ENCODE measurements at places on chromosomes 3 and 15.
A peak's percentile ranks its signal among the peaks of the same experiment; 100 is the strongest.

- DNase-seq, result no peak
Observed at GRCh38 chr15:73183071-73183470, 130.8 kb downstream of the NEO1 start.

- DNase-seq, result peak; percentile 70
Observed at GRCh38 chr15:100291106-100291505, 50.7 kb downstream of the ADAMTS17 start.

- no peak for DNase-seq
Observed at GRCh38 chr3:5298453-5298852, 110.9 kb downstream of the EDEM1 start.

DNA sequence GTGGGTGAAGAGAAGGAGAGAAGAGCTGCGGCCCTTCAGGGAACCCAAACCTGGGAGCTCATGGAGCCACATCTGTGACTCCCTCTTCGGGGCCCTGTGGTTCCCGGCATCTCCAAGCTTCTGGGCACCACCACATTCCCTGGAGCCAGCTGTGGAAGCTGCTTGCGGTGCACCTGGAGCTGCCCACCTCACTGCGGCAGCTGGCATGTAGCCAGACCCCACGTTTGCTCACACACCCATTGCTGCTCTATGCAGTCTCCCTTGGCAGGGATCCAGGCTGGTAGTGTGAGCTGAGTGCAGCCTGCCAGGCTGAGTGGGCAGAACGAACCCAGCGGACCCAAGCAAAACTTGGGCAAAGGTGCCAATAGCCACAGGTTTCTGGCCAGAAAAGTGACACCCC lies 16.8 kb upstream of the PLA2G4E start:
- no peak for DNase-seq

DNA sequence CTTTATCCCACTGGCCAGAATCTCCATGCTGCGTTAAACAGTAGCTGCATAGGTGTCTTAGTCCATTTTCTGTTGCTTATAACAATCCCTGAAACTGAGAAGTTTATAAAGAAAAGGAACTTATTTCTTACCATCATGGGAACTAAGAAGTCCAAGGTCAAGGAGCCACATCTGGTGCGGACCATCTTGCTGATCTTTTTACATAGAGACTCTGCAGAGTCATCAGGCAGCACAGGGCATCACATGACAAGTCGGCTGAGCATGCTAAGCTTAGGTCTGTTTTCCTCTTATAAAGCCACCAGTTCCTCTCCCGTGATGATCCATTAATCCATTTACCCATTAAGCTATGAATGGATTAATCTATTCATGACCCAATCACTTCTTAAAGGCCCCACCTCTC lies 22.4 kb upstream of the FAM174B start:
- no peak for DNase-seq

GRCh38 chr3:76482510-76482909 lies 557.4 kb upstream of the ROBO2 start:
- DNase-seq, result no peak

- DNase-seq, result no peak
Observed at GRCh38 chr3:122365073-122365472, 18.0 kb downstream of the MIX23 start.

GRCh38 chr3:31172336-31172735 lies 277.9 kb upstream of the GADL1 start:
- no peak for DNase-seq

DNA sequence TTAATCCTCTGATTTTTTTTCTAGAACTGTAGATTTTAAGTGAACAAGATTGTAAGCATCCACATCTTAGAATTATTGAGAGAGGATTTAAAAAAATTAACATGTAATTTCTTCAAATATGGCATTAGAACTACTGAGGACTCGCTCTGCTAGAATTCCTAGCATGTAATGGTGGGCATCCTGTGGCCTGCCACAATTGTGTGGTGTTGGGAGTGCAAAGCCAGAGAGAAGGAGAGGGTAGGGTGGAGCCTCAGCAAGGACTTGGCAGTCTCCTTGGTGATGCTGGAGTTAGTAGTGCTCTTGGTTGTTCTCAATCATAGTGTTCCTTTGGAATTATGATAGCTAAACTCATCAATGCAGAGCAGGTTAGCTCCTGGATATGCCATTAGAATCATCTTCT lies 443.9 kb upstream of the TBL1XR1 start:
- DNase-seq, result no peak

DNA sequence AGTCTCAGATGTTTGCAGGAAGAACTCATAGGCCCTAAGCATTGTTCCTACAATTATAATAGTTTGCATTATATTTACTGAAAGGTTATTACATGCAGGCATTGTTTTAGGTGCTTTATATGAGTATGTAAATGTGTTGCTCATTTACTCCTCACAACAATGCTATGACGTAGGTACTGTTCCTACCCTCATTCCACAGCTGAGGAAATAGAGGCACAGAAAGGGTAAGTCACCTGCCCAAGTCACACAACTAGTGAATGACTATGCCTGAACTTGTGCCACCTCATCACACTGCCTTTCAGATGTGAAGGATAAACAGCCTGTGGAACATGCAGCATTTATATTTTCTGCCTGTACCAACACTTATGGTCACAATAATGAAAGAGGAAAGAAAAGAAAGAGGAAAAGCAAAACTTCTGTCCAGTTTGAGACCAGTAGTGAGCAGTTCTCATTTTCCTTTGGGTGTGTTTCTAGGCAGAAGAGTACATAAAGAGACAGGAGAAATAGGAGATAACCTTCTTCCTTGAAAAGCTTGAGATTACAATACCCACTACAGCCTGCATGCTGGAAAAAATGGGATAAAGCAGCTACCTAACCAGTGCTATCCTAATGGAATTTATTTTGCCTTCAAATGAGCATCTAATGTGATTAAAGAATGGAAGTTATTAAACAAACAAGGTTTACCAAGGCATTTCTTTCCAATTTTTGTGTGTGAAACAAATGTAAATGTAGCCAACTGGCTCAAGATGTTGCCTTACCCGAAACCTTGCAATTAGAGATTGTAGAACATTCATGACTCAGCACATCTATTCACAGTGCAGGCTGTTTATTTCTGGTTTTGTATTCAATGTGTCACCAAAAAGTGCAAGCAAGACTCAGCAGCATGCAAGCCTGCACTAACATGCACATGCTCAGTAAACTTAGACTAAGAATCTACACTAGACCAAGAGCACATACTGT lies 20.5 kb upstream of the ENTPD3 start:
- no peak for DNase-seq

DNA sequence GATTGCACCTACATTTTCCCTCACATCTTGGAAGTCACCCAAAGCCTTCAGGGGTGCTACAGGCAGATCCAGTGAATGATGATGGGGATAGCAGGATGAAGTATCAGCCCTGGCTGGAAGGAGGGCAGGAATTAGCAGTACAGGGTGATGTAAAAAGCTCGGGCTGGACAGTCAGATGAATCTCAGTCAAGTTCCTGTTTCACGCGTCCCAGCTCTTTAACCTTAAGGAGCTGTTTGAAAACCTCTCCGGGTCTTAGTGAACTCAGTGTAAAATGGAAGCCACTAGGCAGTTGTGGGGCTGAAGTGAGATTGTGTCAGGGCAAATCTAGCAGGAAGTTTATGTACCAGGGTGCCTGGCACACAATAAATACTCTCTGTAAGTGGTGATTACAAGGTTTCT lies 166.4 kb upstream of the PROK2 start:
- DNase-seq, result no peak

DNA sequence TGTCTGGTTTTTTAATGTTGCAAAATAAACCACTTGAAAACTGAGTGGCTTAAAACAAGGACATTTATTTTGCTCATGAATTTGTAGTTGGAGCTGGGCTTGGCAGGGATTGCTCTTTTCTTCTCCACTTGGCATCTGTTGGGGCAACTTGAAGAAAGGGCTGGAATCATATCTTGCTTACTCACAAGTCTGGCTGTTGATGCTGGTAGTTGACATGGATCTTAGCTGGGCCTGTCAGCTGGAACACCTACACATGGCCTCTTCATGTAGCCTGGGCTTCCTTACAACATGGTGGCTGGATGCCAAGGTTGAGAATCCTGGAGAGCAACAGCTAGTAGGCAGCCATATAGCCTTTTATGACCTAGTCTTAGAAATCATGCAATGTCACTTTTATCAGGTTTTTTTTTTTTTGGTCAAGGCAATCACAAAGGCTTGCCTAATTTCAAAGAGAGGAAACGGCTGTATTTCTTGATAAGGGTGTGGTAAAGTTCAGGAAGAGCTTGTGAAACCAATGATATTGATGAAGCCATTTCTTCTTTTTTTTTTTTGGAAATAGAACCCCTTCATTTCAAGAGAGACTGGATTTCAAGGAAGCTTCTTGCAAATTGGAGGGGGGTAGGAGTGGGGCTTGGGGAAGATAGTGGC lies 262.1 kb downstream of the IL20RB start:
- no peak for DNase-seq

DNA sequence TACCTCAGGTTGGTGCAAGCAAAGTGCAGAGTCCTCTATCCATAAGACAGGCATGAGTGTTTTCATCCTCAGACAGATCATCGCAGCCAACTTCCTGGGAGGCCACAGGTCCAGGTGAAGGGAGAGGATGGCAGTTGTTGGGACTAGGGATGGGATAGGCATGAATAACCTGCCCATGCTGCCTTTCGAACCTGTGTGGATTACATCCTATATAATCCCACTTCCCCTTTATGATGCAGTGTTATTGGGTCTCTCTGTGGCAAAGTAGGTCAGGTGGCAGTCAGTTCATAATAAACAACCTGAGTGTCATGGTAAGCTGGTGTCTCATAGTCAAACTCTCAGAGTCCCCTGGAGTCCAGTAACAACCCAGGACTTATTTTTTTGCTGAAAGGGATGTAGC lies 40.4 kb downstream of the CCR3 start:
- DNase-seq, result no peak

DNA sequence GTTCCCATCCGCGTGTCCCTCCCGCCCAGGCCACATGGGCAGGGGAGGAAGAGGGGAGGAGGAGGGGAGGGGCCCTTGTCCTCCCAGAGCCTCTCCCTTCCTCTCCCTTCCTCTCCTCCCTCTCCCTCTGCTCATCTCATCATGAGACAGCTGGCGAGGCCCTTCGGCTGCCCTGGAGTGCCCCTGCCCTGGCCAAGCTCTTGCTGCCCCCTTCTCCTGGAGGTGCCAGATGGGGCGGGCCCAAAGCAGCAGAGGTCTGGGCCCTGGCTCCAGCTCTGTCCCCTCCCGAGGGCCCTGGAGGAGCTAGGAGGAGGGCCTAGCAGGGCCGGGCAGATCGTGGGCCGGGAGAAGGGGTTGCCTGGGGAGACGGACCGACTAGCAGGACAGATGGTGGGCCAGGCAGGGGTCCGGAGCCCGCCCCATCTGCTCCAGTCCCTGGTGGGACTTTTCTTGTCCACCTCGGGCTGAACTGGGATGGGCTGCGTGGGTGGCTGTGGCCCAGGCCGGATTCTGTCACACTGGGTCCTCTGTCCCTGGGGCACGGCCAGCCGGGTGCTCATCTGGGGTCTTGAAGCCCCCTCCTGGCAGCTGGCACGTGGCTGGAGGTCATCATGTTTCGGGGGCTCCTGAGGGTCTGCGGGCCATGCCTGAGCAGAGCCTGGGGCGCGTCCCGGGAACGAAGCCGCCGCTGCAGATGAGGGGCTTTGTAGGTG lies 183.4 kb downstream of the GOLGA6L6 start:
- no peak for DNase-seq

DNA sequence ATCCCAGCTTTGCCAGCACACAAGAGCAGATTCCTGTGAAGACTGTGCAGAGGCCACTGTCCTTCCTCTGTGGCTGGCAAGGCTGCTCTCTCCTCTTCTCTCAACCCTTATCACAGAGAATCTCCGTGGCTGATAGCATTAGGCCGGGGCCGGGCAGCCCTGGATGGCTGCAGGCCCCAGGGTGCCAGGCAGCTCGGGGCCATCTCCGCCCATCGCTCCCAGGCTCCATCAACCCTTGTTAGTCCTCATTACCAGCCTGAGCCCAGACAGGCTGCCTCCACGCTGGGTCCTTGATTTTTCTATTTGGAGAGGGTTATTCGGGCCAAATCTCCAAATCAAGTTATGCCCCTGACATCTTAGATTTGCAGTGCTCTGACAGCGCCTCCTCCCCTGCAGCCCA lies 39.1 kb downstream of the MRPL46 start:
- DNase-seq, result no peak

DNA sequence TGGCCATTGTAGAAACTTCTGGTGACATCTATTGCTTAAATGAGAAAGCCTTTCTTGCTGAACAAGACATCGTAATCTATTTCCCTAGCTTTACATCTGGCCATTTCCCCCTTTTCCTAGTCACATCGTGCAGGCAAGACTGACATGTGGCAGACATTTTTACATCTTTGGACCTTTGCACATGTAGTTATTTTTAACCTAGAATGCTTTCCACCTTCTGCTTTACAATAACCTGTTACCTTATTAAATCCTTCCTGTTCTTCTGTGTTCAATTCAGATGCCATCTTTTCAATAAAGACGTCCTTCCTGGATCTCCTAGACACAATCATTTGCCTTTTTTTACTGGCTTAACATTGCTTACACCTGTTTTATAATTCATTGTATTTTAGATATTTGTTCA lies 343.3 kb downstream of the DIPK2A start:
- DNase-seq, result no peak

- DNase-seq, result peak; percentile 93
Observed at GRCh38 chr15:28955160-28955992, 69.6 kb downstream of the APBA2 start.

DNA sequence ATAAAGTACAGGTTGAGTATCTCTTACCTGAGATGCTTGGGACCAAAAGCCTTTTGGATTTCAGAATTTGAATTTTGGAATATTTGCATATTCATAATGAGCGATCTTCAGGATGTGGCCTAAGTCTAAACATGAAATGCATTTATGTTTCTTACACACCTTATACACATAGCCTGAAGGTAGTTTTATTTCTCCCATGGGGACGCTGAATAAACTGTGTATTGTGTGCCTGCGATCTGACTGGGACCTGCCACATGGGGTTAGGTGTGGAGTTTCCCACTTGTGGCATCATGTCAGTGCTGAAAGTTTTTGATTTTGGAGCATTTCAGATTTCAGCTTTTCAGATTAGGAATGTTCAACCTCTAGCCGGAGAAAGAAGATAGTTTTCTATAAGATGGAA lies 35.5 kb downstream of the UBE2E2 start:
- no peak for DNase-seq

GRCh38 chr3:69542089-69542804 lies 156.4 kb upstream of the FRMD4B start:
- DNase-seq, result no peak

DNA sequence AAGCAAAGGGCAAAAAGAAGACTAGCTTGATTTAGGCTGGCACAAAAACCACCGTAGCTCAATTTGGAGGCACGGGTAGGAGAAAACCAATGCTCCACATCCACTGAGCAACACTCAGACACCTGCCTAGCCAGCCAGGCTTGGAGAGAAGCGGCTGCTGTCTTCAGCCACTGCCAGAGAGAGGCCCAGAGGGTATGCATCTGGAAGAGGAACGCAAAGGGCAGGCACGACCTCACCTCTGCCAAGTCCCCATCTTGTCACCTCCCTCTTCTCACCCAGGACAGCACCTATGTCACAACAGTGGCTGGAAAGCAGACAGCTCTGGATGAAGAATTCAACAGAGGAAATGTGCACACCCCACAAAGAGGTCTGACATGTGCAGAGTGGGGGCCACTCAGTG lies 93.5 kb downstream of the ADAMTS17 start:
- no peak for DNase-seq

- DNase-seq, result peak; percentile 62
Observed at GRCh38 chr3:71503525-71504249, 79.8 kb downstream of the FOXP1 start.

All from M059J (cell line).